Nucleus accumbens (tissue), 56 donors: ENCODE measurements at places on chromosomes 1 and 21.

DNA sequence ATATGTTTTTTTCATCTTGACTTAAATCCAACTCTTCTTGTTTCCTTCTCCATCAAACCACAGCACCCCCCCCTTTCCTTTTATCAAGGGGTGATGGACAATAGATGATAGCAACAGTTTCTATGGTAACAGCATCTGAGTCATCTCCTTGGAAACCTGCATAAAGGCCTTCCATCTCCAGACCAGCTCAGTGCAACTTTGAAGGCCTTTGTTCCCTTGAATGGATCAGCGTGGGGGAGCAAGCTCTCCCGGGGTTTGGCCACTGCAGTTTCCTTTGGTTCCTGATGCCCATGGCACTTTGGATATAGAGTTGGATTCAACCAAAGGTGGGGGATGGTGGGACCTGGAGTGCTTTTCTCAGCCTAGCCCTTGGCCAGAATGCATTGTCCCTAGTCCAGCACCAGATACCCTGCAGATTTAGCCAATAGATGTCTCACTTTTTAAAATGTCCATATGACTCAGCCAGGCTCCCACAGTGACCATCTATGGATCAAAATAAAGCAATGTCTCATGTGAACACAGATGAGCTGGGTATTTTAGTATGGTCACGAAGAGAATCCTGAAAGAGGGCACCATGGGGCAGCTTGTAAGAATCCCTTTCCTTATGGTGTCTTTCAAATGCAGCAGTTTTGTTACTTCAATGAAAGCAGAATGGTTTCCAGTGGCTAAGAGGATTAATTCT is 127.7 kb downstream of the SPATA46 start:
- DNase-seq = peak; percentile 24

DNA sequence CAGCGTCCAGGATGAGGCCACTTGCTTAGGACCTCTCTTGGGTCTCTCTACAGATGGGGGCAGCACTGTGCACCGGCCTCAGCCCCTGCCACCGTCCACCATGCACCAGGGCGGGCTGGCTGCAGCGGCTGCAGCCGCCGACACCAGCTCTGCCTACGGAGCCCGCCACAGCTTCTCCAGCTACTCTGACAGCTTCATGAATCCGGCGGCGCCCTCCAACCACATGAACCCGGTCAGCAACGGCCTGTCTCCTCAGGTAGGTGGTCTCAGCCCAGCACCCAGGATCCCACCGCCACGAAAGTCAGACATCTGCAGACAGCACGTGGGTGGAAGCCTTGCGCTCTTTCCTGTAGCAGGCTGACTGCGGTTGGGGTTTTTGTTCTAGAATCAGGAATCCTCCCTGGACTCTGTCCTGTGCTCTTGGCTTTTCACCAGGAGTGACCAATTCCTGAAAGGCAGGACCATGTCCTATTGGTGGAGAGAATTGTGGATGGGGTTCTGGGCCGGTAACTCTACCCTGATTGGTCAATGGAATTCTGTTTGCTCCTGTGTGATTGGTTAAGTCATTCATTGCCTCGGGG is 72.5 kb downstream of the PAX7 start:
- DNase-seq = no peak

- peak; percentile 65 for DNase-seq
These were observed 300 bp downstream of the USP24 start for GRCh38 chr1:55214934-55215193.

- DNase-seq = peak; percentile 51
These were observed 486 bp downstream of the HSPA13 start for GRCh38 chr21:14382486-14382834.

GRCh38 chr1:48536477-48536876 is 64.5 kb upstream of the SPATA6 start:
- no peak for DNase-seq

DNA sequence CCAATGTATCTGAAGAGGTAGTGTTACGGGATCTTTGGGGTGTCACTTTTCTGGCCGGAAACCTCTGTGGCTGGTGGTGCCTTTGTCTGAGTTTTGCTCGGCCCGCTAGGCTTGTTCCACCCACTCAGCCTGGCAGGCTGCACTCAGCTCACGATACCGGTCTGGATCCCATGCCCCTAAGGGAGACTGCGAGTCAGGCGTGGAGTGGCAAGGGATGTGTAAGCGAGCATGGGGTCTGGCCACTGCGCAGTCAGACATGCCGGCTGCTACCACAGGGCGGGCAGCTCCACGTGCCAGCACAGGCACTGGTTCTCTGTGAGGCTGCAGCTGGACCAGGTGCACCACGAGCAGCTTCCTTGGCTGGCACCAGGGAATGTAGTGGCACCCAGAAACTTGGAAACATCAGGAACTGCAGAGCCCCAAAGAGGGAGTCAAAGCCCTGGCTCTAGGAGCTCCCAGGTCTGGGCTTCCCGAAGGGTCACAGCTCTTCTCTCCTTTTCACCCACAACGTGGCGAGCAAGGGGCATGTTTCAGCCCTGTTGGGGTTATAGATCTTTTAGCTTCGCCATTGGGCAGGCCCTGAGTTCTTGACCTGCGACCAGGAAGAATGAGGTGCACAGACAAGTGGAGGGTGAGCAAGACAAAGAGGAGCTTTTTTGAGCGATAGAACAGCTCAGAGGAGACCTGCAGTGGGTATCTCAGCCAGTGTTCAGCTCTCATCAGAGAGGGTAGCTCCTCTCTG is 23.8 kb upstream of the LRRC8C start:
- DNase-seq = no peak

GRCh38 chr1:12661606-12662219 is 17.8 kb downstream of the AADACL4 start:
- DNase-seq = no peak

DNA sequence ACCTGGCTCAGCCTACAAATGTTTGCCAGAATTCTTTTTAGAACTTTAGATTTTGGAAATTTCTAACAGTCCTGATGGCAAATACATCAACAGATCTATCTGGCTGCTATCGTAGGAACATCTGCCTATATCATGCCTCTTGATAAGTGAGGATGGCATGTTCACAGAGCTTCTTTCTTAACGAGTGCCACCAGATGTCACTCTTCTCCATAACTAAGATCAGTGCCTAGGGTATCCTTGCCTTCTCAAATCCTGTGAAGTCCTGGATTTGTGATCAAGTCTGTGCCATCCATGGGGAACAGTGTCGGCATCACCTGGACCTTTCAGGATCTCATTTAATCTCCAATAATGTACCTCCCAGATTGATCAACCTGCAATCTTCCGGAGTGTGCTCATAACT is 36.5 kb upstream of the CD5L start:
- DNase-seq = no peak

GRCh38 chr1:177732178-177732577 is 237.7 kb downstream of the SEC16B start:
- no peak for DNase-seq

DNA sequence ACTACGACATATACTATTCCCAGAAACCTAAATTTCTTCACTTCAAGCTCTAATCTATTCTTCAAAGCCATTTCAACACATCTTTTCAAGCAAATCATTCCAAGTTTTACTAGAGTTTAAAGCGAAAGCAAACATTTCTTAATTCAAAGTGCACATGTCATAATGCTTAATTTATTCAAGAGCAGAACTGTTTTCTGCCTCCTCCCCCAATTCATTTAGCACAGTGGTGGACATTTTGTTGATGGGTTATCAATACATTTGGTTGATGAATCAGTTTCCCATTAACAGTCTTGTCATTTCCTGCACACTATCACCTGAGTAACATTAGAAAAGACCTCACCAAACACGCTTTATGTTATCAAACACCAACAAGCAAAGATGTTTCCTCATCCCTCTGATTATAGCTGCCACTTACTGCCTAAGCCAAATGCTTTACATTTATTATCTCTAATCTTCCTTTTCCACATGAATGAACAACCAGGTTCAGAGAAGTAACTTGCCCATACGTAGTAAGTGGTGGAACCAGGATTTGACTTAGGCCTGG is 2.0 kb downstream of the SRSF4 start:
- no peak for DNase-seq

GRCh38 chr1:25503551-25504426 is 39.6 kb upstream of the LDLRAP1 start:
- no peak for DNase-seq

DNA sequence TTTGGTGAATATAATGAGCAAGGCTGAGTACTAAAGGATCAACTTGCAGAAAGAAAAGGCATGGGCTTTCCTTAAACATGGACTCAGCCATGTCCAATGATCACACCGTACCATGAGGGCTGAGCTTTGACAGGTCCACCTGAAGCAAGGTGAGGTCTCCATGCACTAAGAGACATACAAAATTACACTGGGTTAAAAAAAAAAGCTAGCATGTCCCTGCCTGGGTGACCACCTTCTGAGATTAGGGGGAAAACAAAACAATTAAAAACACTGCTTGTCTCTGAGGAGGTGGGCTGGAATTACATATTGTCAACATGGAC is 22.7 kb downstream of the DUSP10 start:
- DNase-seq = no peak

- no peak for DNase-seq
These were observed 653 bp upstream of the KCNN3 start for GRCh38 chr1:154870734-154871133.

- DNase-seq = no peak
These were observed 1.2 kb upstream of the LRRC52 start for GRCh38 chr1:165542647-165543046.

GRCh38 chr1:179061360-179062282 is 20.2 kb upstream of the TOR3A start:
- no peak for DNase-seq

GRCh38 chr1:244865028-244865371 is 657 bp upstream of the HNRNPU start:
- peak; percentile 42 for DNase-seq

- DNase-seq = no peak
These were observed 387.6 kb downstream of the PCP4 start for GRCh38 chr21:40254540-40255465.

DNA sequence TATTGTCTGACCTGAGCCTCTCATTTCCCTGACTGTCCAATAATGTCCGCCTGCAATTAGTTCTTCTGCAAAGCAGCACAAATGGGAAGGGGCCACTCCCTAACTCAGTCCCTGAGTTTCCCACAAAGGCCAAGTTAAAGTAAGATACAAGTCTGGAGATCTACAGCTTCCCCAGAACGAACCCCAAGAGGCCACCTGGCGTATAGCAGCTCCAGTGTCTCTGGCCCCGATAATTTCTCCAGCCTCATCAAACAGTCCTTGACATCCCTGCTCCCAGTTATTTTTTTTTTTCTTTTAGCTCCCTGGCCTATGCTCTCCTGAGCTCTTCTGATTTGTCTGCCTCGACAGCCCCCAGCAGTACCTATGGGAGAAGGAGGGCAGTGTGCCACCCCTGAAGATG is 8.1 kb upstream of the ACKR1 start:
- no peak for DNase-seq

DNA sequence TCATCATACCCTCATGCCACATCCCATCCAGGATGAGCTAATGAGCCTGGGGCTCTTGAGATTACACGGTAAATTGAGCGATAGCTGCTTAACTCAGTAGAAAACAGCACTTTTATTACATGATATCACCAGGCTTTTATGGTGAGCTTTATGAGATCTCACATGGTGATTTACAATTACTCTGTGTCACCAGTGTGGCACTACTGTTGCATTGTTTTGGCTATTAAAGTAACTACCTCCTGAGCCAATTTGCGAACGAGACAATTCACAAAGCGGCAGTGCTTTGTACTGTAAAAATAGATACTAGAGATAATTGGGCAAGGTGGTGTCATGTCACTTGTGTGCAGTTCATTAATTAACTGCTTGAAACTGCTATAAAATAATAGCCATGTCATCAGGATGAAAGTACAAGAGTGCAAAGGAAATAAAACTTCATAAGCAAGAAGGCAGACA is 767.7 kb upstream of the ADGRL2 start:
- no peak for DNase-seq

DNA sequence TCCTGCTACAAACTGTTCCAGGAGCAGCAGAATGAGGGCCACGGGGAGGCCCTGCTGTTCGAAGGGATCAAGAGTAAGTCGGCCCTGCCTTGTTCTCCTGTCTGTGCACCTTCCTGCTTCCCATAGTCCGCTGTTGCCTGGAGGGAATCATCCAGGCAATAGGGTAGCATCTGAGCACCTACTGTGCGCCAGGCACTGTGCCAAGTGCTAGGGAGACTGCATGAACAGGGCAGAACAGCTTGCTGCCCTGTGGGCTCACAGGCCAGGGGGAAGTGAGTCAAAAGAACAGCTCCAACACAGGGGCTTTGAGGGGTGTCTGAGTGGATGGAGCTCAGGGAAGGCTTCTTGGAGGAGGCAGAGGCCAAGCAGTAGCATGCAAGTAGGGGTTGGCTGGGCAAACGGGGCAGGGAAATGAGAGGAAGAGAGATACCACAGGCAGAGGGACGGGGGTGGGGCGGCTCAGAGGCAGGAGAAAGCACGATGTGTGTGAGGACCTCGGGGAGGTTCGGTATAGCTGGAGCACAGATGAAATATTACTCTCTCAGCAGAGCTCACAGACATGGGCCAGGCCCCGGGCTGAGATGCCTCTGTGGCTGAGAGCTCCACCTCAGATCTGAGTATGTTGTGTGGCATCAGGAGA is 15.5 kb upstream of the PADI6 start:
- DNase-seq = no peak

GRCh38 chr1:6747674-6748073 is 37.6 kb upstream of the CAMTA1 start:
- no peak for DNase-seq

- no peak for DNase-seq
These were observed 36.0 kb downstream of the KAZN start for GRCh38 chr1:14634486-14634885.

GRCh38 chr1:7869136-7869920 is 16.5 kb upstream of the UTS2 start:
- no peak for DNase-seq

- DNase-seq = no peak
These were observed 132.2 kb downstream of the GLUL start for GRCh38 chr1:182259229-182259872.

DNA sequence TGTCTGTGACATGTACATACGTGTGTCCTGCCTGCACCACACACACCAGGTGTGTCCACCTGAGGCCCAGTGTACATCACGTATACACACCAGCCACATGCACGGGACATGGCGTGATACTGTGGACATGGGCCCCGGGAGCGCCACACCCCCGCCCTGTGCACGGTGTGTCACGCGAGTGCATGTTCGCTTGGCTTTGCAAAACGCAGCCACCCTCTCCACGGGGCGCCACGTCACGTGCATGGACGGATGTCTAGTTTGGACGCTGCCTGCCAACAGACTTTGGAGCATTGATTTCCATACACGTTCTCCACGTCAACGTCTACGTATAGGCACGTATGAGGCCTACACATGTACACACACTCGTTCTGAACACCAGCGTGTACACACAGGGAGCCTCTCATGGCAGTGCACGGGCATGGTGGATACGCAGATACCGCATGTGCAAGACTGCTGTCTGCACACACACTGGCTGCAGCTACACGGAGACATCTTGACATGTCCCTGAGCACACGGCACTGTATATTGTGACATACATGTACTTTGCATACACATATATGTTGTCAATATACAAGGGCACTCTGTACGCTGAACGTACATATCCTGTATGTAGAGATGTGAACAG is 2.7 kb downstream of the TMEM240 start:
- no peak for DNase-seq

DNA sequence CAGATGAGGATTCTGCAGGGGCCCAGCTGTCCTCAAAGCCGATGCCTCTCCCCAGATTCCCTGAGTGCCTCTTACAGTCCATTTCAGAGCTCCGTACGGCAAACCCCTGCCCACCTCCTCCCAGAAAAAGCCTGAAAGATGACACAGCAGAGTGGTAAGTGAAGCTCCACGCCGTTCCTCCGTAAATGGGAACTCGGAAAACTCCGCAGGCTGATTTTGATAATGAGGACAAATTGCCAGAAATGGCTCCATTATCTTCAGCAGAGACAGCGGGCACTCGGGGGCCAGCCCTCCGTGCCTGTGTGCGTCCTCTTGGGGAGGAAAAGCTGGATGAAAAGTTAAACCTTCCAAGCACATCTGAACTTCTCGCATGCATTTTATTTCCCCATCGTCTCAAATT is 81.1 kb downstream of the NPHP4 start:
- DNase-seq = no peak
